SHP77 (cell line): ENCODE measurements at places on chromosomes 11 and 22.

DNA sequence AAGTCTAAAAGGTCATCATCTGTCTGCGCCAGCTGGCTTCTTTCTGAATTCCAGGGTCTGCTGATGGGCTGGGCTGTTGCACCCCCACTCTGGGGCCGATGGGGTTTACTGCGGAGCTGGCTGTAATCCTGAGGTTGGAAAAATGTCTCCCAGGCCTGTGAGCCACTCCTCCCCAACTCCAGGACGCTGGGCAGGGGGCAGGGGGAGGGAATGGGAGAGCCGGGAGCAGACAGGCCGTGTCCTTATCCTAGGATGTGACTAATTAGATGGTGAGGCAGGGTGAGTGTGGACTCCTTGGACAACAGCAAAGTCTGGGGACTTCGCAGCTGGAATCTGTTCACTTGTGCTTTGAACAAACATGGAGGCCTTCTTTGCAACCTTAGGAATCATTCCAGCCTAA lies 48.7 kb downstream of the LRRC32 start:
- DNase-seq: no peak

DNA sequence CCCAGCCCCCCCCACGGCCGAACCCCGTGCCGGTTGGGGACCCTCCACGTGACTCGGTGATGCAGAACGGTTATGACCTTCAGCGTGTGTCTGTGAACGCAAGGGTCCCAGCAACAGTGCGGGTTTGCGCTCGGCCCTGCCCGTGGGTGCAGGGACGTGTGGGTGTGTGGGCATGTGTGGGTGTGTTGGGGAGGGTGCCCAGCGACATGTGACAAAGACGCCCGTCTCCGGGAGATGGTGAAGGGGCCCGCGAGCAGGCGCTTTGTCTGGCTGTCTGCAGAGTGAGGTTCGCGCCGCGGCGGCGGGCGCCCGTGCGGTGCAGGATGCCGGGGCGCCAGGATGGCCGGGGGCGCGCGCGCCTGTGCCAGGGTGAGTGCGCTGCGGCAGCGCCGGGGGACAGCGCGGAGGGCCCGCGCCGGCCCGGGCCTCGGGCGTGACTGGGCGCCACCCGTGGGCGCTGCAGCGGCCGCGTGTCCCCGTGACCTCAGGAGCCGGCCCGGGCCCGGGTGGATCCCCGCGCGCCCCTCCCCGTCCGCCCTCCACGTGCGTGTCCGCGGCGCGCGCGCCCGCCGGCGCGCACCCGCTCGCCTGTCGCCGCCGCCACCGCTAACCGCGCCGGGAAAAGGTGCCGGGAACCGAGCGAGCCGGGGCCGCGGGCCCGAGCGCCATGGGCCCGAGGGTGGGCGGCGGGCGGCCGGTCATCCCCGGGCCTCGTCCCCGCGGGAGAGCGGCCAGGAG lies at the start of gene LRFN4:
LRFN4 (plus strand) TSS at position 569 of the 738 bp plus-strand sequence. CDS start 681 bp downstream, outside the sequence.
- peak; percentile 65 for DNase-seq

GRCh38 chr22:39155421-39155820 lies 2.9 kb upstream of the CBX7 start:
- no peak for DNase-seq

GRCh38 chr11:64987998-64988854 lies 8.5 kb downstream of the BATF2 start:
- DNase-seq: no peak

- no peak for DNase-seq
These were observed 189.0 kb downstream of the DDX10 start for GRCh38 chr11:108853864-108854263.
